ENCODE measurements at places on chromosomes 1 and 21. TPM values are rescaled to one million over a fixed set of nuclear protein-coding genes. Genes with fewer than 3 reads are reported as not detected.

- no peak for DNase-seq
- no peaks in the 10 kb centered on the region for H3K36me3 ChIP-seq
- H3K27ac ChIP-seq: no peak overlapping the region
- H3K4me1 ChIP-seq: no peaks in the 10 kb centered on the region
- no peak overlapping the region for H3K4me3 ChIP-seq
- H3K27me3 ChIP-seq: no peaks in the 10 kb centered on the region
Observed at GRCh38 chr1:54849219-54850068, 37.6 kb downstream of the DHCR24 start.

- H3K4me1 ChIP-seq: no peaks in the 10 kb centered on the region
- H3K4me3 ChIP-seq: no peak overlapping the region
- no peak overlapping the region for H3K27ac ChIP-seq
- DNase-seq: no peak
- H3K36me3 ChIP-seq: no peaks in the 10 kb centered on the region
Observed at GRCh38 chr1:47210666-47211065, 20.8 kb upstream of the PDZK1IP1 start.

Gene PROK1
- 10.7 TPM for total RNA-seq

- no peaks in the 10 kb centered on the region for H3K36me3 ChIP-seq
- no peak overlapping the region for H3K4me3 ChIP-seq
- DNase-seq: no peak
- H3K4me1 ChIP-seq: no peaks in the 10 kb centered on the region
- H3K27me3 ChIP-seq: no peaks in the 10 kb centered on the region
Observed at GRCh38 chr1:54096877-54097240, 43.5 kb downstream of the TCEANC2 start.

GRCh38 chr21:37374027-37374426 is 7.5 kb downstream of the DYRK1A start:
- H3K27ac ChIP-seq: no peak overlapping the region
- peaks cover 16% of the 10 kb centered on the region for H3K4me1 ChIP-seq
- no peaks in the 10 kb centered on the region for H3K27me3 ChIP-seq
- DNase-seq: no peak
- H3K4me3 ChIP-seq: no peak overlapping the region

- DNase-seq: no peak
- H3K4me3 ChIP-seq: no peak overlapping the region
- no peaks in the 10 kb centered on the region for H3K27me3 ChIP-seq
- no peak overlapping the region for H3K27ac ChIP-seq
Observed at GRCh38 chr1:28548318-28548717, 4.6 kb upstream of the TRNAU1AP start.

- H3K36me3 ChIP-seq: no peaks in the 10 kb centered on the region
- H3K4me1 ChIP-seq: no peaks in the 10 kb centered on the region
- no peak overlapping the region for H3K4me3 ChIP-seq
- H3K27ac ChIP-seq: peak overlapping the region; percentile 41
- no peaks in the 10 kb centered on the region for H3K27me3 ChIP-seq
Observed at GRCh38 chr1:91585982-91586381, 85.3 kb downstream of the CDC7 start.

GRCh38 chr1:19400192-19400611 is 85.1 kb downstream of the CAPZB start:
- H3K27ac ChIP-seq: peak overlapping the region; percentile 60
- H3K36me3 ChIP-seq: no peaks in the 10 kb centered on the region
- no peaks in the 10 kb centered on the region for H3K27me3 ChIP-seq
- H3K4me3 ChIP-seq: no peak overlapping the region
- H3K4me1 ChIP-seq: peaks cover 7% of the 10 kb centered on the region

Gene TCHHL1
- total RNA-seq: not detected

Measured in prostate gland (tissue), 2 donors.